ENCODE measurements at places on chromosomes 3 and 15.
A peak's percentile ranks its signal among the peaks of the same experiment; 100 is the strongest.

DNA sequence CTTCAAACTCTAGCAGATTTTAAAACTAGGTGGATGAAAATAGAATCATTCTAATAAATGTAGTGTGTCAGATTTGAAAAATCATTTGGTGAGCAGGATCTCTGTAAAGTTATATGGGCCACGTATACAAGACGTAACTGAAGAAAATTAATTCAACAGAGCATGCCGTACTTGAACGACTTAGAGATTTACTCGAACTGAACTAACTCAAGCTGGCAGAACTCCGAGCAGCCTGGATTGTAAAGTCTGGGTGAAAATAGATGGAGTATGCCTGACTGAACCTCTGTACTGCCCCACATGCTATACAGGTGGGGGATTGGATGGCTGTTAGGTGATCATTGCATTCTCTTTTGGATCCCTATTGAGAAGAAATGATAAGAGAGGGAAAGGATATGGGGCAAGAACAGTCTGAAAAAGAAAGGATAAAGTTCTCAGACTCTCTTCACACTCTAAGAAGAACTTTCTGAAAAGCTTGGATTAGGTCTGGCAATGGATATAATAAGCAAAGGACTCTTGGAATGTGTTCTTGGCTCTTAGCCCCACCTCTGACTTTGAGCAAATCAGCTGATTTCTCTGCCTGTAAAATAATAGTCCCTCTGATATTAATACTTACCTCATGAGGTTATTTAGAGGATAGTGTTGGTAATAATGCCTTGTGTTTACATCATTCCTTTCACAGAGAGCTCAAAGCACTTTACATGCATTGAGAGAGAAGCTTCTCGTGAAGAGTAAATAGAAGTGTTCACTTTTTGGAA is 147.5 kb downstream of the FILIP1L start:
- no peak for DNase-seq

- no peak for DNase-seq
These were observed 220.1 kb downstream of the TUSC7 start for GRCh38 chr3:116929505-116930222.

- no peak for DNase-seq
These were observed 293.3 kb upstream of the THBS1 start for GRCh38 chr15:39287322-39288195.

DNA sequence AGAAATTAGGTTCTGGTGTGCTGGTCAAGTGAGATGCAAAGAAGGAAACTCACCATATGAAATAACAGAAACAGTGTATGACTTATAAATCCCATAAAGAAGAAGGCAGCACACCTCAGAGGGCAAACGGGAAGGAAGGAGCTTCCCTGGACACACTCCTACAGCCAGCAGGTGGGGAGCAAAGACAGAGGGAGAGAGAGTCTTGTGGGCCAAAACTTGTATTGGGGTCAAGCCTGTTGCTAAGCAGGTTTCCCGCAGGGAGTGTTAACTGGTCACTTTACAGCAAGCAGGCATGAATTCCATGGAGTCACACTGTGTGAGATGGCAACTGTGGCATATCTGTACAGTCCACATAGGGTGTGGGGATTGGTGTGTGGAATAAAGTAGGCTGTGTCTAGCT is 222.9 kb upstream of the NDN start:
- no peak for DNase-seq

- DNase-seq: no peak
These were observed 35.2 kb downstream of the DNASE1L3 start for GRCh38 chr3:58175437-58176184.

DNA sequence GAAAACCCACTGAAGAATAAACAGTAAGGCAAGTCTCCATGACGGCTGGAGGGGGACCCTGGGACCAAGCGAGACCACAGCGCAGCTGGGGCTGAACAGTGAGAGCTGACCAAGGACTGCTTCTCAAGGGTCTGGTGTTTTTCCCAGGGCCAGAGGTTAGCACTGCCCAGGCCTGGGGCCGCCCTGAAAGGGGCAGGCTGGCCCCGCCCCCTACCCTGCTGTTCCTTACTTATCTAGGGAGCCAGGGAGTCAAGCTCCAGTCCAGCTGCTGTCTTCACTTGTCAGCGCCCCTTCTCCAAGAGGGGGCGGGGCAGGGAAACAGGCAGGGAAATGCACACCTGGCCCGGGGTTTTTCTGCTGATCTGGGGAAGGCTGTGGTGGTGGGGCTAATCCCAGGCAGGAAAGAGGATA is 51.6 kb upstream of the HACD2 start:
- peak; percentile 59 for DNase-seq

- no peak for DNase-seq
These were observed 14.9 kb upstream of the WNT7A start for GRCh38 chr3:13894807-13895154.

DNA sequence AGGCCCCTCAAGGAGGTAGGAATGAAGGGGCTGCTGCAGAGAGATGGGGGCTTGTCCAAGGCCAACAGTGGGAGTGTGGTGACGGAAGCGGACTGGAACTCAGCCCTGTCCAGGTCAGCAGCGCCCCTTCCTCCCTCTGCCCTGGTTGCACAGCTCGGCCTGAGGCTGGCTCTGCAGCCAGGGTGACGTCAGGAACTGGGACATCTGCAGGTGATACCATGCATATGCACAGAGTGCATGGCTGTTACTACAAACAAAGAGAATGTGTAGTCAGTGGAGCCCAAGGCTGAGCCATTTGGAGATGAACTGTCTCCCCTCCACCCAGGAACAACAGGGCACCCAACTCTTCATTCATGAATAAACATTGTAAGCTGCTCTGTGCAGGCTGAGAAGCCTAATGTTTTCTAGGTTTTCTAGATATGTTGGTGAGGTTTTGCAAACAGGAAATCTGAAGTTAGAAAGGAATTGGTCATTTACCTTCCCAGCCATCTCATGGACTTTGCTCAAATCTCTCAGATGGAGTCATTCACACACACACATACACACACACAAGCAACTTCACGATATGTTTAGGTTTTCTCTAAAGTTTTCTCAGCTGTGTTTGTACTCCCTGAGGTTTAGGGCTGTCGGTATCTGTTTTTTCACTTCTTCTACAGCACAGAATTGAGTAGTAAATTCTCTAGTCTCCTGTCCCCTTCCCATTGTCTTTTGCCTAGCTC is 117.2 kb downstream of the TLE3 start:
- DNase-seq: no peak

DNA sequence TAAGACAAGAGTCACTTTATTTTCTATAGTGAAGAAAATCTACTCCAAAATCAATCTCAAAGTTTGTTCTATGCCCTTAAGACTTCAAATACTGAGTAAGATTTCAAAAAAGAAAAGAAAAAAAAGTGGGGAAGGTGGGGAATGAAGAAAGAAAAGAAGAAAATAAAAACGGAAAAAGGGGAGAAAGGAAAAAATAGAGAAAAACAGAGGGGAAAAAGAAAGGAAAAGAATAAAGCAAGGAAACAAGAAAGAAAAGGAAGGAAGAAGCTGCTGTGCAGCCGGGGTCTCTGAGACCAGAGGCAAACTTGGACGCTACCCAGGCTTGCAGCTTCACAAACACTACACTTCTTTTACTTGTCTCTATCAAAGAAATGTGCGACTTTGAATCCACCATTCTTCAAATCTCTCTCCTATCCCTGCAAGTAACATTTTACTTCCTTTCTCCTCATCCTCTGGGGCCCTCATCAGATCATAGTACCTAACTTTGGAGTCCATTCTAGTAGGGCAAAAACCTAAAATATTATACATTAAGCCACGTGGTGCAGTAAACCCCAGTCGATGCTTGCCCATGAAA is 279.8 kb downstream of the FOXP1 start:
- no peak for DNase-seq

- DNase-seq: no peak
These were observed 10.9 kb downstream of the TEX55 start for GRCh38 chr3:119156868-119157267.

- DNase-seq: no peak
These were observed 37.6 kb upstream of the EPHB3 start for GRCh38 chr3:184523825-184524615.

- no peak for DNase-seq
These were observed 4.5 kb upstream of the RFT1 start for GRCh38 chr3:53134631-53135232.

DNA sequence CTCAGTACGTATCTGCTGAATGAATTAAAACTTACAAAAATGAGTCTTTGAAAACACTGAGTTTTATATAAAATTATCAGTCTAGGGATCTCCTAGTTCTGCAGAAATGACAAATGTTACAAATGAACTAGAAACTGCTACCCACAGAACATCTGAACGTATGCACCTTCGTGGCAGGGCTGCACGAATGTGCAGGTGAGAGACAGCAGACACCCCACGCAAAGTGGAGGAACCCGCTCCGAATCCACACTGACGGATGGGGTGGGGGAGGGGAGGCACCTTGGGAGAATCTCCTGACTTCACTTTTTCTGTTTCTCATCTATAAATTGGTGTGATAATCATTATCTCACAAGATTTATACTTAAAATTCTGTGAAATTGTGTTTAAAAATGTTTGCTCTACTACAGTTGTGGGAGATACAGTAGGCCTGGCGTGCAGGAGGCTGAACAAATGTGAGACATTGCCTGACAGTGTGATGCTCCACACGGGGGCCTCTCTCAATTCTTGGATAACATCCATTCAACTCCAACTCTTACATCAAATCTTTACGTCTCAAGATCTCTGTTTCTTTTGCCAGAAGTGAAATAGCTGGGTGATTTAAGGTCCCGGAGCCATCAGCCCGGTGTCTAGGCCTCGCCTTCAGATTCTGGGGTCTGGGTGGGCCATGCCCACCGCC is 86.9 kb downstream of the ATP10A start:
- no peak for DNase-seq

DNA sequence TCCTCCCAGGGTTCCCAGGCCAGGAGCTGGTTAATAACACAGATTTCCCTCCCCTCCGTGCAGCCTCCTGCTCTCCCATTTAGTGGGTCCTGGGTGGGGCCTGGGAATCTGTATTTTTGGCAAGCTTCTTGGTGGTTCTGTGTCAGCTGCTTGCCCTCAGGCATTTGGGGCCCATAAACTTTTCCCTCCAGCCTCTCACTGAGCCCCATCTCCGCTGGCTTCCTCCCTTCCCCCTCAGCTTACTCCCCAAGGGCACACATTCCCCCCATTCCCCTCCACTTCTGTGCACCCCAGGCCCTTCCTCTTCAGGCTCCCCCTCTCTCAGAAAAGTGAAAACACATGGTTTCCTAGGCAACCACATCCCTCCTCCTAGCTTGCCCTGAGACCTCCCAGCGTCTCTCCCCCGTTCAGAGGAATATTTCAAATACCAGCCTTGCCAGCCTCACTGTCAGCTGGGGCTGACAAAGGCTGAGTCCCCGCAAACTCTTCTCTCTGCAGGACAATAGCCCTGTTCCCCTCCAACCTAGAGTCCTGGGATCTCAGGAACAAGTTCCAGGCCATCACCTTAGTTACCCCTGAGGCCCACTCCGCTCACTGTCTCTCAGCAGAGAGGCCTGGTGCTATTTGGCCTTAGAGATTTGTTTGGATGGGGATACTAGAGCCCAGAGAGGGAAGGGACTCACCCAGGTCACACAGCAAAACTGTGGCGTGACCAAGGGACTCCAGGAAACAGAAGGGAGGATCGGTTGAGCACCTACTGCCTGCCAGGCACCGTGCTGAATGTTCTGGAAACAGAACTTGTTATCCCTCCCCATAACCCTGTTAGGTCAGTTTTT is 44.6 kb upstream of the SMAD6 start:
- no peak for DNase-seq

GRCh38 chr3:63990733-63991132 is 32.6 kb downstream of the PSMD6 start:
- DNase-seq: no peak

DNA sequence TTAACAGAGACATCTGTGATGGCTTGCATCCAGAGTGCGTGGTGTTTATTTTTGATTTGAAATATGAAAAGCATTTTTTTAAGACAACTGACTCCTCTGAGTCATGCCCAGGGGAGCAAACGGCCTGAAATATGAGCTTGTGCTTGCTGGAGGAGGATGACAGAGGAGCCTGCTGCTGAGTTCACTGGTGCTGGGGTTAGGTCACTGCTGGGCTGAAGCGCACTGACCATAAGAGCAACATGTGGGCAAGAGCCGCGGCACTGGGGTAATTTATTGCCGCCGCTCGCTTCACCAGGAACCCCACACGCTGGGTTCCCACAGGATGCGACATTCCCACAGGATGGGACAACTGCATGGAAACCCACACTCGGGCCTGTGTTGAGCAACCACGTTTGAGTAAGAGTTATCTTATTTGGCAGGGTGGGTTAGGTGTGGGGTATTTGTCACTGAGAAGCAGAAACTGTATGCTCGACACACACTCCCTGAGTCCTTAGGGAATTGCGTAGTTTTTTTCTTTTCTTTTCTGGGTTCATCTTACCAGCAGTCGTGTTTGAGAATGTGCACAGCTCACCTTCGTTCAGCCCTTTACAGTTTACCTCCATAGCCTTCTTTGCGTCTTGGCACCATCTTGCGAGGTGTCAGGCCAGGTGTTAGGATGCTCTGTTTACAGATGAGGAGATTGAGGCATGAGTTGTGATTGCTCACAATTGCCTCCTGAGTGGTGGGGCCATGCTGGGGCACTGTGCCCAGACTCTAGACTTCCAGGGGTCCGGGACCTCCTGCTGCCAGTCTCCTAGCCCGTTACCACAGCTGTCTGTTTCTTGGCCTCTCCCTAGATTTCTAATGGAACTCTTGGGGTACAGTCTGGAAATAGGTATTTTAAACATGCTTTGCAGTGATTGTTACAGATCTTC is 60.4 kb downstream of the SMAD3 start:
- DNase-seq: no peak

GRCh38 chr3:5210926-5211325 is 23.4 kb downstream of the EDEM1 start:
- DNase-seq: no peak

GRCh38 chr3:136631424-136631823 is 120.8 kb downstream of the STAG1 start:
- DNase-seq: no peak

DNA sequence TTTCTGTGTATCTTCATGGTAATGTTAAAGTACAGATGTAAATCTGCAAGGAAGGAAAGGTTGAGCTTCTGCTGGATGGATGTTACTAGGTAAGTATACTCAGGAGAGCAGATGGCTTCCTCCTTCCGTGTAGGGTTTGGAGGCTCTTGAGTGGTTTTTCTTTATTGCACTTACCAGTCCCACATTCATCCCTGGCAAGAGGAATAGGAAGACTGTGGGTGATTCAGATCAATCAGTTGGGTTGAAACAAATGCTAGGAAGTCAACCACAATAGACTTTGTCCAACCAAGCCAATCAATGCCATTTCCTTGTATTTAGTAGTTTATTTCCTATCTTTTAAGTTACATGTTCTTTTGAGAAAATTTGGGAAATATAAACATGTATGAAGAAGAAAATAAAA is 26.6 kb downstream of the MYZAP start:
- no peak for DNase-seq

GRCh38 chr3:184261854-184262763 is 756 bp upstream of the CAMK2N2 start:
- DNase-seq: no peak

DNA sequence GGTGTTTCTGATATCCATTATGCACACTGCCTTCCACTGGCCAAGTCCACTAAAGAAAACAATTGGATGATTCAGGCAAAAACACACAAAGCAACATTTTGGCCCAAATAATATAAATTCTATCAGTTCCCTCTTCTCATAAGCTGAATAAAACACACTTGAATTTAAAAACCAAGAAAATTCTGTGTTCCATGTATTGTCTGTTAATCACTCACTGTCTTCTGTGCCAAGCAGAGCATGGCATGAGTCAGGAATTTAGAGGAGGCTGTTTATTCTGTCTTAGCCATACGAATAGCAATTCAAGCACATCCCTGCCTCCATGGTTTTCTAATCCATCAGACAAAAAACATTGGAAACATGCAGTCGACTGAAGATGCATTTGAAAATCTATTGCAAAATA is 215.6 kb upstream of the UMPS start:
- DNase-seq: no peak

GRCh38 chr3:160587105-160587504 is 21.7 kb upstream of the KPNA4 start:
- DNase-seq: no peak

- no peak for DNase-seq
These were observed 214.2 kb downstream of the IL20RB start for GRCh38 chr3:137171834-137172603.

All from D721Med (cell line).